ENCODE measurements at places on chromosomes 11 and 22.

DNA sequence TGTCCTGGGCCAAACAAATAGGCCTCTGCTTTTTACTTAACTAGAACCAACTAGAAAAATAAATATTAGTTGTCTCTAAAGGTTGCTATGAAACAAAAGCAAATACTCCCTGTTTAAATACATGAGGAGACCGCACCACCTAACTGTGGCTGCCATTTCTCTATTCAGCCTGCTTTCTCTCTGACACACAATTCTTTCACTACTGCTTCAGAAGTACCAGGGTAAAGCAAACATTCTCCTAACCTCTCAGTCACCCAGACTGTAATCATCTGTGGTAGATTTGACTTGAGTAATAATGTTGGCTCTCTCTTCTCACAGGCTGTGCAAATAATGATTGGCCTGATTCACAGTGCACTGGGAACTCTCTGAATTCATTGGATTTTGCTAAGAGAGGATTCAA lies 41.0 kb upstream of the MS4A8 start:
- no peak for DNase-seq

GRCh38 chr22:46162285-46162684 lies 12.0 kb downstream of the PPARA start:
- no peak for DNase-seq

GRCh38 chr11:102622258-102622657 lies 2.9 kb downstream of the MMP20 start:
- no peak for DNase-seq

DNA sequence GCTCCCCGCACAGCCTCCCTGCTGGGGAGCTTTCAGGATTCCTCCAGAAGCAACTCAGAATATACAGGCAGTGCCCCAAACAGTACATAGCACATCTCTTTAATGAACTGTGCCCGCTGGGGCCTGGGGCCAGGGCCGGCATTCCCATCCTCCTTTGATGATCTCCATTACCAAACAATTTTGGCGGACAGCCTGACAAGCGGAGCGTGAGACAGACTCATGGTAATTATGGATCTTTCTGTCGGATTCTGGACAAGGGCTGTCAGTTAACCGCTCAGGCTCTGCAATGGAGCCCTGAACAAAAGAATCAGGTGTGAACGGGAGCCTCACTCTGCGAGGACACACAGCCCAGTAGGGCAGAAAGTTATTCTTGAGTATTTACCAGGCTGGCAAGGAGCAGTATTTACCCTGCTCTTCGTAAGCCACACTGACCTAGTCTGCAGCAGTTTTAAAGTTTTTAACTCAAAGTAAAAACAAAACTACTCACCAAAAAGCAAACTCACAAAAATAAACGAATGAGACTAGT lies 174.0 kb downstream of the TBC1D22A start:
- DNase-seq: no peak

DNA sequence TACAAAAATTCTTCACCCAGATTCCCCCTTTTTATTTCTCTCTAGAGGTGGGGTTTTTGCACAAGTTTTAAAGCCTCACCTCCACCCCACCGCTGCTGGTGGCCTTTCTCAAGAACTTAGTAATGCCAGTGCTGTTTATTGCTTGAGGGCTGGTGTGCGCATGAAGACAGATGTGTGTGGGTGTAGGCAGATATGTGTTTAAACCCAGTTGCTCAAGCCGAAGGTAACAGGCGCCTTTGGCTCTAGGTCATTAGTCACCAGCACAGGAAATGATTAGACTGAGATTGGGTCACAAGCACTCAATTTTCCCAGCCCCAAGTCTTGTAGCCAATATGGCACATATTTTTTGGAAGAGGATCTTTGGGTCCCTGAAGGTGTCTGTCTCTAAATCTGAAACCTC lies 2.7 kb upstream of the CLMP start:
- DNase-seq: no peak

- no peak for DNase-seq
Observed at GRCh38 chr11:30282289-30282631, 40.6 kb upstream of the ARL14EP start.

- no peak for DNase-seq
Observed at GRCh38 chr22:20777420-20778177, 3.7 kb downstream of the SERPIND1 start.

- no peak for DNase-seq
Observed at GRCh38 chr11:20119315-20119714, 41.0 kb downstream of the DBX1 start.

DNA sequence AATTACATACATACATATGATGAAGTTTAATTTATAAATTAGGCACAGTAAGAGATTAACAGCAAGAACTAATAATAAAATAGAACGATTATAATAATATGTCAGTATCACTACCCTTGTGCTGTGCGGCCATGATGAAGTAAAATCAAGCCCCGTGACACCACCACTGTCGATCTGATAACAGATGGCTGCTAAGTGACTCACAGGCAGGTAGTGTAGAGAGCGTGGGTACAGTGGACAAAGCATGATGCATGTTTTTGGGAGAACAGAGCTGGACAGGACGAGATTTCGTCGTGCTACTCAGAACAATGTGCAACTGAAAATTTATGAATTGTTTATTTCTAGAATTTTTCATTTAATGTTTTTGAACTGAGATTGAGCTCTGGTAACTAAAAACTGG lies 108.4 kb upstream of the TIMP3 start:
- DNase-seq: no peak

DNA sequence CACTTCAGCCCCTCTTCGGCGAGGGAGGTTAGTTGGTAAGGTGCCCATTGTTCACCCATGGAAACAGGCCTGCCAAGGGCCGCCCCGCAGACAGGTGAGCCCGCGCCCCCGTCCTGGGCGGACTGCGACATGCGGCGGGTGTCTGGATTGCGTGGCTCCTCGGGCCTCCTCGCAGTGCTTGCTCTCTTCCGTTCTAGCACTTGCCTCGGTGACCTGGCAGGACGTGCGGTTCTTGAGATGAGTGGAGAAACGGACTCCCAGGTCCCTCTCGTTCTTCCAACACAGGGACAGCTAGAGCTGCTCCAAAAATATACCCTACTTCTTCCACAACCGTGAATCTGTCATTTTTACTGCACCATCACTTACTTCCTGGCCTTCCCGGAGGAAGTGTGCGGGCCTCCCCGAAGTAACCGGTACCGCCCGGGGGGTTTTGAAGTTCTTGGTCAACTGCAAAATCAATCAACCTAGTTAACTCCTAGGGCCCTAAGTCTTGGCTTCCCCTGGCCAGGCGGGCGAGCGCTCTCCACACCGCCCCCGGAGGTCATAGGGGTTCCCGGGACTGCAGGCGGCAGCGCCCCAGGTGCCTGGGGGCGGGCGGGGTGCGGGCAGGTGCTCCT lies 745 bp upstream of the ZBTB44 start:
- DNase-seq: no peak

DNA sequence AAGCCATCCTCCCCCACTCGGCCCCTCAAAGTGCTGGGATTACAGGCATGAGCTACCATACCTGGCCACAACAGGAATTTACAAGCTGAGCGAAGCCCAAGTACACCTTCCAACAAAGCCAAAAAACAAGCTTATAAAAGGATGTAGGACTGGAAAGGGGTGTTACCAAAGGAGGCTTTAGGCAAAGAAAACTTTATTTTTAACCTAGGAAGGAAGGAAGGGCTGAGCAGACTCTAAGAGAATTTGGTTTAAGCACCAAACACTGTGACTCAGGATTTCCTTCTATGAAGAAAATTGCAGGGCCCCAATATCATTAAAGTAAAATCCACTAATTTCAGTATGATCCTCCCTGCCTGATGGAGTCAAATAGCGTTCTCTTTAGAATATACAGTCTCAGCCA lies 12.1 kb downstream of the DENND5A start:
- DNase-seq: no peak

DNA sequence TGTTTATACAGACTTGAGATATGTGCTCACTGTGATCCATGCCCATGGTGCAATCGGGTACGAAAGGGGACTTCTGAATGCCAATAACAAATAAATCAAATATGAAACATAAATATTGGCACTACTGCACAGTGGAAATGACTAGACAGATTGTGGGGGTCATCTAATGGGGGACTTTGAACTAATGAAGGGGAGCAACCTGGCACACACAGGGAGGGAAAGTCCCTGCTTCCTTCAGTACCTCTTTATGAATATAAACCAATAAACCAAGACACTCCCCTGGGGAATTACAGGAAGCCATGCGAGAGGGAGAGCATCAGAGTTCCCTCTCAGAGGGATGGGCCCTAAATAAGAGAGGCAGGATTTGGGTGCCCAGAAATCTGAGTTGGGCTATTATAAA lies 21.1 kb downstream of the MIF start:
- no peak for DNase-seq

GRCh38 chr11:62556108-62556874 lies 9.7 kb upstream of the AHNAK start:
- DNase-seq: no peak

DNA sequence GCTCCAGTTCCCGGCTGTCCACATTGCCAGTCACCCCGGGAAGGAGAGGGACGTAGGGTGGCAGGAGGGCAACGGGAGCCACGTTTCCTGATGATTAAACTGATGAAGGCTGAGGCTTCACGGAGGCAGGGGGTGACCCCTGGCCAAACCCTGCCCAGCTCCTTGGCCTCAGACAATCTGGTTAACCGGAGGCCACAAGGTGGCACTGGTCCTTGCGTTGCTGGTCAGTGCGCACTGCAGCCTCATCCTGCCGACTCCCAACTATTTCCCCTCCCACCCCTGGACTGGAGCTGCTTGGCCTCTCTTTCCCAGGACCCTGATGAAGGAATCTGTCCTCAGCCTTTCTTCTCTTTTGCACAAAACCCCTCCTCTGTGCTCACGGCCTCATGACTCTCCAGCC lies 75.3 kb downstream of the PDE2A start:
- no peak for DNase-seq

DNA sequence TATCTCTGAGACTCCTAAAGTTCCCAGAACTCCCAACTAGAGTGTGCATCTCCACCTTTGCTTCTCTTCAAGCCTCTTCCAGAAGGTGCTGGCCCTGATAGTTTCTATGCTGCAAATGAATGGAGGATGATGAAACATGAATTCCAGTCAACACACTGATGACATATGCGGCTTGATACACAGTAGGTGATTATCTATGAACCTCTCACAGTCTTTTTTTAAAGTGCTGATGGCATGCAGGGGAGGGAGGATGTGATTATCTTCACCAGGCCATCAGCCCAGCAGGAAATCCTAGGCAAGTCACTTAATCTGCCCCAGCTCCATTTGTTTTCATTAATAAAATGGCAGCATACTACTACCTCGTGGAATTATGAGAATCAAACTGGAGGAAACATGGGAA lies 548.5 kb downstream of the SOX6 start:
- DNase-seq: no peak

DNA sequence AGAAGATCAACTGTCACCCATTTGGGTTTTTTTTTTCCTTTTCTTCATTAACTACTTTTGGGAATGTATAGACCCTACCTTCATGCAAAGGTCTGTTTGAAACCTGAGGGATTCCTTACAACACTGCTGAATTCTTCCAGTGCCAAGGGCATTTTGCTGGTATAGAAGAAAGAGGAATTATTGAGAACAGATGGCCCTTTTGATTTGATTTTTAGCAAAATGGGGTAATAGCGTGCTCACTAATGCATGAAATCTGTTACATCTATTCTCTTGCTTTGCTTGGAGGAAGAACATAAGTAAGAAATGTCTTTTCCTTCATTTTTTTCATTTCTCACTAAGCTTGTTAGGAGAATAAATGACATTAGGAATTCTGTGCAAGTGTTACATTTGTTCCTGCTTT lies 501.9 kb downstream of the TMEM135 start:
- no peak for DNase-seq

- DNase-seq: no peak
Observed at GRCh38 chr11:23480736-23481135, 620.5 kb upstream of the CCDC179 start.

DNA sequence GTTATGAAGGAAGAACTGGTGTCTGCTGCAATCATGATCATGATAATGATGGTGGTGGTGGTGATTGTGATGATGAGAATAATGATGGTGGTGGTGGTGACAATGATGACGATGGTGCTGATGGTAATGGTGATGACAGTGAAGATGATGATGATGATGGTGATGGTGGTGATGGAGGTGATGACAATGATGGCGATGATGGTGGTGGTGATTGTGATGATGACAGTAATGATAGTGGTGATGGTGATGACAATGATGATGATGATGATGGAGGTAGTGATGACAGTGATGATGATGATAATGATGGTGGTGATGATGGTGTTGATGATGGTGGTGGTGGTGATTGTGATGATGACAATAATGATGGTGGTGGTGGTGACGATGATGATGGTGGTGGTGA lies 52.8 kb upstream of the ANO1 start:
- DNase-seq: no peak

DNA sequence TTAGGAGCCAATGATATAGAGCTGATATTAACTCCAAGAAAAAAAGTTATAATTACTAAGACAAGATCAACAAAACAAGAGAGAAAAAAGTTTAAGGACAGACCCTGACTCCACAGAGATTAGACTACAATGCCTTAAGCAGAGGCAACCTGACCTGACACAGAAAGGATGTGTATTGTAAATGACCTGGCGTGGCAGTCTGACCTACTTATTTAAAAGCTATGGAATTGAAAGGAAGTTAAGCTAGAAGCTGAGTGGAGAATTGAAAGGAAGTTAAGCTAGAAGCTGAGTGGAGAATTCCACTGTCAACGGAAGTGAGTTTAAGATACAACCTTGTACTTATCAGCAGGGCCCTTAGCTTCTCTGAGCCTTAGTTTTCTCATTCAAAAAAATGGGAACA lies 885.4 kb downstream of the OPCML start:
- no peak for DNase-seq

- no peak for DNase-seq
Observed at GRCh38 chr22:39935116-39935515, 25.1 kb upstream of the TMA7B start.

DNA sequence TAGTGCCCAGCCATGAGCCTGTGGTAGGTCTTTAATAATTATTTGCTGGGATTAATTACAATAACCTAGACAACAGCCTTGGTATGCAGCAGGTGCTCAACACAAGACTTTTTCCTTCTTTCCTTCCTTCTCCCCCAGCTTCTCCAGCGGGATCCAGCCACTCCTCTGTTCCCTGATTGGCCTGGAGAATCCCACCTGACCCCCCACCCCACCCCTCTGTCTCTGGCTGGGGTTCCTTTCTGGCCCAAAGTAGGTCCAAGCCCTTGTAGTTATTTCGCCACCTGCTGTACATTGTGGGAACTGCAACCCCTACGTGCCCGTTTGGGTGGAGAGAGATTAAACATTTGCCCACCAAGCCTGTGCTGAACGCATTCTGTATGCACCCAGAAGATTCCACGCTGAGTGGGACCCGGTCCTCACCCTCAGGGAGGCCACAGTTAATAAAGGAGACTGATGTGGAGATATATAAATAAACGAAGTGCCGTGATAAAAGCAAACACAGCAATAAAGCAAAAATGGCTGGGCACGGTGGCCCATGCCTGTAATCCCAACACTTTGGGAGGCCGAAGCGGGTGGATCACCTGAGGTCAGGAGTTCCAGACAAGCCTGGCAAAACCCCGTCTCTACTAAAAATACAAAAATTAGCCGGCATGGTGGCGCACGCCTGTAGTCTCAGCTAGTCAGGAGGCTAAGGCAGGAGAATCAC lies 32.1 kb upstream of the DGKZ start:
- DNase-seq: peak; percentile 56

- DNase-seq: no peak
Observed at GRCh38 chr11:20451568-20451967, 64.1 kb downstream of the PRMT3 start.

Data from GM18507 (cell line).